SK-N-SH (cell line): ENCODE measurements at places on chromosomes 7 and 10. TPM values are rescaled to one million over a fixed set of nuclear protein-coding genes. Genes with fewer than 3 reads are reported as not detected.

DNA sequence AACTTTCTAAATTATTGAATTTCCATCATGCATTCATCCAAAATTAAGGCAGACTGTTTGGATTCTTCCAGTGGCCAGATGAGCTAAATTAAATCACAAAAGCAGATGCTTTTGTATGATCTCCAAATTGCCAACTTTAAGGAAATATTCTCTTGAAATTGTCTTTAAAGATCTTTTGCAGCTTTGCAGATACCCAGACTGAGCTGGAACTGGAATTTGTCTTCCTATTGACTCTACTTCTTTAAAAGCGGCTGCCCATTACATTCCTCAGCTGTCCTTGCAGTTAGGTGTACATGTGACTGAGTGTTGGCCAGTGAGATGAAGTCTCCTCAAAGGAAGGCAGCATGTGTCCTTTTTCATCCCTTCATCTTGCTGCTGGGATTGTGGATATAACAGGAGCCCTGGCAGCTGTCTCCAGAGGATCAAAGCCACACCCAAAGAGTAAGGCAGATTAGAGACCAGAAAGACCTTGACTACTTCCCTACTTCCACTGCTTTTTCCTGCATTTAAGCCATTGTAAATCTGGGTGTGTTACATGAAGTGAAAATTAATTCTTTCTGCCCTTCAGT is 8.2 kb upstream of the CFAP69 start:
- H3K36me3 ChIP-seq = no peaks in the 10 kb centered on the region
- no peak overlapping the region for H3K27ac ChIP-seq
- H3K4me1 ChIP-seq = peaks cover 3% of the 10 kb centered on the region
- H3K4me3 ChIP-seq = no peak overlapping the region

- H3K27me3 ChIP-seq = no peaks in the 10 kb centered on the region
- DNase-seq = no peak
- no peak overlapping the region for H3K4me3 ChIP-seq
- no peaks in the 10 kb centered on the region for H3K4me1 ChIP-seq
- H3K27ac ChIP-seq = no peak overlapping the region
Measured at GRCh38 chr10:116133634-116134033, 139.4 kb downstream of the GFRA1 start.

- peaks cover 27% of the 10 kb centered on the region for H3K4me1 ChIP-seq
- no peak for DNase-seq
- no peak overlapping the region for H3K4me3 ChIP-seq
- H3K36me3 ChIP-seq = peaks cover 4% of the 10 kb centered on the region
Measured at GRCh38 chr7:133564484-133564883, 311.6 kb downstream of the EXOC4 start.

DNA sequence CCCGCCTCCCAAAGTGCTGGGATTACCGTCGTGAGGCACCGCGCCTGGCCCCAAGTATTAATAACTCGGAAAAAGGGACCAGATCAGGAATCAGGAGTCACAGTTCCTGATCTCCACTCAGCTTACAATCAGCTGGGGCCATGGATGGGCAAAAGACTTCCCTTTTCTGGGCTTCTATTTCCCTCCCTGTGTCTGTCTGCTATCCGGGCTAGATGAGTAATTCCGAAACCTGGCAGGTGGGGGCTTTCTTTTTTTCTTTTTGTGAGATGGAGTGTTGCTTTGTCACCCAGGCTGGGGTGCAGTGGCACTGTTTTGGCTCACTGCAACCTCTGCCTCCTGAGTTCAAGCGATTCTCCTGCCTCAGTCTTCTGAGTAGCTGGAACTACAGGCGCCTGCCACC is 11.6 kb downstream of the RPS24 start:
- H3K27ac ChIP-seq = no peak overlapping the region
- H3K4me1 ChIP-seq = peaks cover 26% of the 10 kb centered on the region; the same call in 1 of the 2 replicates
- H3K4me3 ChIP-seq = no peak overlapping the region
- H3K27me3 ChIP-seq = no peaks in the 10 kb centered on the region
- H3K36me3 ChIP-seq = peaks cover 20% of the 10 kb centered on the region
- DNase-seq = no peak

DNA sequence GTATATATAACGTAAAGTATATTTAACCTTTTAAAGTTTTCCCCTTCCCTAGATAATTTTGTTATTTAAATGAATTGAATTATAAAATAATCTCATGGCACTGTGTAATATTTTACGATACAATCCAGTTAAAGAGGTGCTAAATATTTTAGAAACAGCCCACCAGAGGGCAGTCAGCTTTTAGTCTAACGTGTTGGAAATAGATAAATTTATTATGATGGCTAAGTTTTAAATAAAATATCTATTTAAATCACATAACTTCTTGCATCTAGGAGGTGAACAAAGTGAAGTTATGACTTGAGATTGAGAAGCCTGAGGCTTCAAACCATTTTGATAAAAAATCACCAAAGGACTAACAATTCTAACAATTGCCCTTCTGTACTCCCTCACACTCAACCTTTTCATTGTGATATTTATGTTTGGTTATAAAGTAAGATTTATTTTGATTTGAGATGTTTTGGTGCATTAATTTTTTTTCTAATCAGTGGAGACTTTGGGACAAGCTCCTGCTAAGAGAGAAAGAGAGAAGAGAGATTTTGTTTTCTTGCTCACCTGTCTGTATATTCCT is 171.5 kb upstream of the SP4 start:
- H3K27me3 ChIP-seq = peaks cover 29% of the 10 kb centered on the region; the same call in 1 of the 2 replicates
- H3K27ac ChIP-seq = no peak overlapping the region
- no peak overlapping the region for H3K4me3 ChIP-seq
- peak; percentile 9 for DNase-seq
- H3K4me1 ChIP-seq = no peaks in the 10 kb centered on the region

- no peaks in the 10 kb centered on the region for H3K27me3 ChIP-seq
Measured at GRCh38 chr7:28919510-28919909, 38.6 kb downstream of the TRIL start.

DNA sequence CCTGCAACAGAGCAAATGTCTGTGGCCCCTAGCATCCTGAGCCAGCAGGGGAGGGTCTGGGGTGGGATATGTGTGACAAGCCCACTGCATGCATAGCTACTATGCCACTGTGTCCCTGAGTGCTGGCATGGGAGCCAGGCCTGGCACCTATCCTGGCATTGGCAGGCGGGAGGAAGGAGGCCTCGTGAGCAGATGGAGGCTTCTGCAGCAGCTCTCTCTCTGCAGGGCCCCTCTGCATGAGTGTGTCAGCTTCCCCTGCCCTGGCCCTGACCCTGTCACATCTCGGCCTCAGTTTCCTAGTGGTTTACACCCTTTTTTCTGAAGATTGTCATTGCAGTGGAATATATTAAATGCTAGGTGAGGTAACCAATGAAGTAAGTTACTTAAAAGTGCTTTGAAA is 13.1 kb upstream of the IMPDH1 start:
- no peaks in the 10 kb centered on the region for H3K36me3 ChIP-seq
- no peak for DNase-seq
- no peak overlapping the region for H3K4me3 ChIP-seq
- no peak overlapping the region for H3K27ac ChIP-seq
- H3K4me1 ChIP-seq = no peaks in the 10 kb centered on the region

- H3K4me3 ChIP-seq = no peak overlapping the region
- H3K36me3 ChIP-seq = no peaks in the 10 kb centered on the region
- no peak overlapping the region for H3K27ac ChIP-seq
- peak; percentile 26 for DNase-seq
- peaks cover 9% of the 10 kb centered on the region for H3K4me1 ChIP-seq
Measured at GRCh38 chr7:26694141-26694540, 170.2 kb downstream of the SKAP2 start.

The PRRT4 gene
- polyA plus RNA-seq = 1.5 and 3.4 TPM in 2 replicates

The KCND2 gene
- polyA plus RNA-seq = not detected in 2 replicates

The ADO gene
- 6.9 and 8.2 TPM in 2 replicates for polyA plus RNA-seq

The CCDC172 gene
- polyA plus RNA-seq = not detected in 2 replicates
